ENCODE measurements at places on chromosomes 12 and 14. TPM values are rescaled to one million over a fixed set of nuclear protein-coding genes. Genes with fewer than 3 reads are reported as not detected.

GRCh38 chr12:122106843-122107242 is 28.3 kb downstream of the MLXIP start:
- DNase-seq = no peak
- no peaks in the 10 kb centered on the region for H3K36me3 ChIP-seq
- no peaks in the 10 kb centered on the region for H3K27me3 ChIP-seq
- H3K4me1 ChIP-seq = peaks cover 45% of the 10 kb centered on the region
- no peak overlapping the region for H3K27ac ChIP-seq

DNA sequence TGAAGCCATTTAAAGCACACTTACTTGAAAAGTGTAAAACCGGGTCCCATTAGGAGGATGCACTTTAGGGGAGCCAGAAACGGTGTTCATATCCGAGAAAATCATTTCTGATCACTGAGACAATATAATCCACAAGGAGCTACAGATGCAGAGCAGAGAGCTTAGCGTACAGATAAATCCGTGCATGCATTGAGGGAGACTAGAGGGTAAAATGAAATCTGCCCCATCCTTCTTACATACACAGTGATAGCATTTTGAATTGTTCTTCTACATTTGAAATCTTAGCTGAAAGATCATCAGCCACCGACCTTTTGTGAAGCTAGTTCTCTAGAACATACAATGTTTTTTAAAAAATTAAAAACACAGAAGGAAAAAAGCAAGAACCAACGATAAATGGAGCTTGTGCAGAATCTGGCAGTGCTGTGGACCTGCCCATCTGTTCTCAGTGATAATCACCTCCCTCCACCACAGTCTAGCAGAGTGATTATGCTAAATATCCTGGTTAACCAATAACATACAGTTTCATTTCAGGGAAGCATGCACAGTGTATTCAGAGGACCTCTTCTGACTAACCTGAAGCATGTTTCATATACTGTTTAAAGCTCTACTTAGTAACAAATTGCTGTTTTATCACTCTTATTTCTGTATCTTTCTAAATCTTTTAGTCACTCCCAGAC is 161.1 kb downstream of the PPFIA2 start:
- no peak overlapping the region for H3K27ac ChIP-seq
- no peaks in the 10 kb centered on the region for H3K4me1 ChIP-seq
- DNase-seq = no peak

KCNK13 gene
- not detected for total RNA-seq

- DNase-seq = no peak
- H3K36me3 ChIP-seq = no peaks in the 10 kb centered on the region
- no peaks in the 10 kb centered on the region for H3K27me3 ChIP-seq
- peaks cover 44% of the 10 kb centered on the region for H3K4me1 ChIP-seq
- H3K27ac ChIP-seq = peak overlapping the region; percentile 69
Measured at GRCh38 chr14:77007183-77007974, 21.1 kb downstream of the IRF2BPL start.

- peak overlapping the region; percentile 94 for H3K27ac ChIP-seq
- no peaks in the 10 kb centered on the region for H3K36me3 ChIP-seq
- peak overlapping the region; percentile 72 for H3K4me3 ChIP-seq
- no peak for DNase-seq
- no peaks in the 10 kb centered on the region for H3K27me3 ChIP-seq
Measured at GRCh38 chr12:26125400-26126339, 833 bp upstream of the BHLHE41 start.

- H3K4me1 ChIP-seq = peaks cover 87% of the 10 kb centered on the region
- no peaks in the 10 kb centered on the region for H3K36me3 ChIP-seq
- DNase-seq = no peak
- H3K27ac ChIP-seq = peak overlapping the region; percentile 71
- no peaks in the 10 kb centered on the region for H3K27me3 ChIP-seq
Measured at GRCh38 chr12:96240656-96241055, 46.5 kb downstream of the ELK3 start.

DNA sequence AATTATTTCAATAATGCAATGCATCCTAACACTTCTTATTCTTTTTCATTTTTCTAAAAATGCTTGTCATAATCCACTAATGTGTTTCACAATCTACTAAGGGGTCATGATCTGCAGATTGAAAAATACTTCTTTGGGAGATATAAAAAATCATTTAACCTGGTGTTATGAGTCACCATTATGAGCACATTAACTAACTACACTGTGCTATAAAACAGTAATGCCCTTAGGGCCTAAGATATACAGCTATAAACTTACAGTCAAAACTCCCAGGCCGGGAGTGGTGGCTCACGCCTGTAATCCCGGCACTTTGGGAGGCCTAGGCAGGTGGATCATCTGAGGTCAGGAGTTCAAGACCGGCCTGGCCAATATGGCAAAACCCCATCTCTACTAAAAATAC is 14.2 kb downstream of the ATXN2 start:
- DNase-seq = no peak
- no peak overlapping the region for H3K27ac ChIP-seq
- H3K36me3 ChIP-seq = no peaks in the 10 kb centered on the region
- no peaks in the 10 kb centered on the region for H3K27me3 ChIP-seq
- peaks cover 39% of the 10 kb centered on the region for H3K4me1 ChIP-seq
- no peak overlapping the region for H3K4me3 ChIP-seq

TPH2 gene
- total RNA-seq = not detected

DNA sequence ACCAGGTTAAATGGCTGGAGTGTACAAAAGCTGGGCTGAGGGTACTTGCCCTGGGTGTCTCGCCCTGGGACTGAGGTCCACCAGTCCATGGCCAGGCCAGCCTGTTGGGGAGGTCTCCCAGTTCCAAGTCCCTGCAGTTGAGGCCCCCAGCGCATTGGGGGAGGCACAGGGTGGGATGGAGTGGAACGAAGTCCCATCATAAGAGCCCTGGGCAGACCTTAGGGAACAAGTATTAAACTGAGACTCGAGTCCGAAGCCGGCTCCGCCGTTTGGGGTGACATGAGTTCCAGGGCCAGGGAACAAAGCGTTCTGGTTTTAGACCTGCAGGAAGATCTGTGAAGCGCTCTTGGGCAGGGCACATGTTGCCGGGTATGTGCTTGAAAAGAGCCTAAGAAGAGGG is 84.7 kb downstream of the ALG10 start:
- DNase-seq = no peak
- no peaks in the 10 kb centered on the region for H3K4me1 ChIP-seq
- H3K36me3 ChIP-seq = no peaks in the 10 kb centered on the region
- H3K27me3 ChIP-seq = peaks cover 8% of the 10 kb centered on the region
- H3K4me3 ChIP-seq = no peak overlapping the region

DNA sequence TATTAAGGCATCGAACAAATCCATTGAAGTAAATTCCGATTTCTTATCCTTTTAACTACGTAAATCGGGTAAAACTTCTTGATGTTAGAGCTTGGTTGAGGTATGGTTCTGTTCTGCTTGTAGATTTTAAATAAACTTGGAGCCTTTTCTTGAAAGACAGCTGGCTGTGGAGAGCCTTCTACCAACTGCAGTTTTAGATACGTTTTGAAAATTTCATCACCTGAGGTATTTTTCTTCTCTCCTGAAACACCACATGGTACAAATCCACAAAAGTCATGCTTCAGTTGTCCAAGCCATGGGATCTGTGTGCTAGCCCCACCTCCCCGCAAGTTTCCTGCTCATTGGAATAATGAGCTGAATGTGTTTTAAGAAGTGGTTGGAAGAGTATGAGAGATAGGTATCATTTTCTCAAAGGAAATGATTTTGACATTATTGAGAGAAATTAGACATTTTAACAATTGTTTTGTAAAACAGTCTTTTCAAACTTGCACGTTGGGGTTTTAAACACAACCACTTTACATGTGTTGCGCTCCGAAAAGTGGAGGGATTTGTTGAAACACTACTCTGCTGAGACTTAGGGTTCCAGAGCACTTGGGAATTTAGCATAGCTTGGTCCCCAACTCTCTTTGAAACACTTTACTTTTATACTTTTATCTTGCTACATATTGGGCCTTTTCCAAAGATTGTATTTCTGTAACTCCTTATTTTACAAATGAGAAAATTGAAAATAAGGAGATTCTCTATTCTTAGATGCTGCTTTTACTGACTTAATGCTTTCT is 1.4 kb downstream of the PPM1A start:
- H3K4me1 ChIP-seq = peaks cover 43% of the 10 kb centered on the region
- peak overlapping the region; percentile 69 for H3K4me3 ChIP-seq
- peak overlapping the region; percentile 98 for H3K27ac ChIP-seq
- no peaks in the 10 kb centered on the region for H3K27me3 ChIP-seq

FICD gene
- total RNA-seq = 6.9 TPM

BCL2L14 gene
- total RNA-seq = not detected

DNA sequence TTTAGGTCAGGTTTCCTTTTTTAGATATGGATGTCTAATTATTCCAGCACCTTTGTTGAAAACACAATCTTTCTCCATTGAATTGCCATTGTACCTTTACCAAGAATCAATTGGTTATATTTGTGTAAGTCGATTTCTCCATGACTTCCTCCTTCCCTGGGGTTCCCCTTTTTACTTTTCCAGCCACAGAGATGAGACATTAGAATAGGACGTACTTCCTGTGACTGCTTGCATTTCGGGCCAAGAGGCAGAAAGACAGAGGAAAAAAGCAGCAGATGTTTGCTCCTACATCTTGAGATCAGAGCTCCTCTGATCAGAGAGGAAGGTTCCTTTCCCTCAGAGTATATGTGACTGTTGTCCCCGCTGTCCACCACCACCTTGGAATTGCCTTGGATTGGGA is 453.7 kb upstream of the RGS6 start:
- H3K4me3 ChIP-seq = no peak overlapping the region
- no peaks in the 10 kb centered on the region for H3K4me1 ChIP-seq
- H3K27ac ChIP-seq = no peak overlapping the region
- no peaks in the 10 kb centered on the region for H3K27me3 ChIP-seq
- DNase-seq = no peak
- H3K36me3 ChIP-seq = no peaks in the 10 kb centered on the region

DNA sequence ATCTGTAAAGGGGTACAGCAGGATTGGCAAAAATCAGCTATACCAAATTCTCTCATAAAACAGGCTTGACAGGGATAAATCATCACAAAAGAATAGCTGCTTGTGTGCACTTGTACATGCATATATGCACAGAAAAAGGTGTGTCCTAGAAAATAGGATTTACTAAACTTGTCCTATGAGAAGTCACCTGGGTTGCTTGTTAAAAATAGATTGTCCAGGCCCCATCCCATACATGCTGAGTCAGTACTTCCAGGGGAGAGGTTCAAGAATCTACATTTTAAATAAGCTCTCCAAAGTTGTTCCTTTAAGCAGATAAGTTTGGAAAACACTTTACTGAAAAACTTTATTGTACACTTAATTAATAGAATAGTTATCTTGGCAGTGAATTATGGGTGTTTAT is 123.1 kb downstream of the ANO6 start:
- H3K4me3 ChIP-seq = no peak overlapping the region
- no peaks in the 10 kb centered on the region for H3K36me3 ChIP-seq
- no peaks in the 10 kb centered on the region for H3K27me3 ChIP-seq
- H3K4me1 ChIP-seq = peaks cover 14% of the 10 kb centered on the region
- no peak for DNase-seq

DNA sequence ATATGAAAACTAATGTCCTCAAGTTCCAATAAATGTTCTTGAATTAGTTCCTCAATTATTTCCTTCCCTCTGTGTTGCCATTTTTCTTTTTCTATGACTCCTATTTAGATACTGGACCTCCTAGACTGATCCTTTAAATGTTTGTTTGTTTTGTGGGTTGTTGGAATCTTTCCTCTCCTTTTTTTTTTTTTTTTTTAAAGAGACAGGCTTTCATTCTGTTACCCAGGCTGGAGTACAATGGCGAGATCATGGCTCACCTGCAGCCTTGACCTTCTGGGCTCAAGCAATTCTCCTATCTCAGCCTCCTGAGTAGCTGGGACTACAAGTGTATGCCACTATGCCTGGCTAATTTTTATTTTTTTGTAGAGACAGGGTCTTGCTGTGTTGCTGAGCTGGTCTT is 9.6 kb downstream of the PRKAG1 start:
- no peak overlapping the region for H3K27ac ChIP-seq
- H3K27me3 ChIP-seq = no peaks in the 10 kb centered on the region
- no peaks in the 10 kb centered on the region for H3K4me1 ChIP-seq

DNA sequence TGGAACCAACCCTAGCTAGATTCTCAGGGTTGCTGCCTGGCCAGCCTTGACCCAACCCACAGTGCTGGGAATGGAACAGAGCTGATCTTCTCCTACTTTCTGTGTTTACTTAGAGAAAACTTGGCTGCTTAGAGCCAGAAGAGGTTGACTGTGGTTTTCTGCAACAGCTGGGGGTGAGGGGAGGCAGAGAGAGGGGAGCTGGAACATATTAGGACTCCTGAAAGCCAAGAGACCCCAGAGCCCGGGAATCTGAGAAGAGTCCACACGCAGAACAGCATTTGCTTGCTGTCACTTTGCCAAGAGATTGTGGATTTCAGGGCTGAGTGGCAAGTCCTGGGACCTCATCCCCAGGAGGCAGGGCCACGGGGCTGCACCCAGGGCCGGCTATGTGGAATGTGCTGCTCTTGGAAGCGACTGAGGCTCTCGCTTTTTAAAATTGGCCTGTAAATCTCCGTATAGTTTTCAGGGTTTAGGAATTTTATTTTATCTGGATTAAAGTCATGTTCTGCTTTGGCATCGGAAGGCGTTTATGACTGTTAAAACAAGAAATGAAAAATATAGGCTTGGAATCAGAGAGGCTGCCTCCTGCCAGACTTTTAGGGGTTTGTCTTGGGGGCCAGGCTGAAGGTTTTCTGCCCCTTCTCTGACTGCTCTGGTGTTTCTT is 22.3 kb upstream of the MED13L start:
- H3K36me3 ChIP-seq = no peaks in the 10 kb centered on the region
- peak overlapping the region; percentile 39 for H3K27ac ChIP-seq
- H3K4me3 ChIP-seq = no peak overlapping the region
- DNase-seq = no peak
- H3K27me3 ChIP-seq = no peaks in the 10 kb centered on the region

GRCh38 chr14:56150645-56151345 is 32.6 kb downstream of the PELI2 start:
- DNase-seq = no peak
- H3K36me3 ChIP-seq = no peaks in the 10 kb centered on the region
- no peaks in the 10 kb centered on the region for H3K27me3 ChIP-seq
- H3K27ac ChIP-seq = no peak overlapping the region

DNA sequence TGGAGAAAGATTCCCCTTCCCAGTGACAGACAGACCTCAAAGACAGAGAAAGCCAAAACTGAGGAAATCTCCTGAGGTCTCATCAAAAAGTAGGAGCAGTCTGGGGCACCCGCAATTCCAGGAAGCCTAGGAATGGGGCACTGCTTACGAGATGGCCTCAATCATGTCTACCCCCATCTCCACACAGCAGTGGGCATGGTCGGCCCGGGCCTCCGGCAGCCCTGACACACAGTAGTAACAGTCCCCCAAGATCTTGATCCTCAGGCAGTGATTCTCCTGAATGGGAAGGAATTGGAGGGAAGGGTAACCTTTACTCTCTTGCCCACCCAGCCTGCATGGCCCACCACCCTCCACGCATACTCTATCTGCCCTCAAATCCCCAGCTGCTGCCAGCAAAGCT is 11.9 kb downstream of the ADCY6 start:
- no peak overlapping the region for H3K4me3 ChIP-seq
- H3K27me3 ChIP-seq = no peaks in the 10 kb centered on the region
- H3K36me3 ChIP-seq = peaks cover 40% of the 10 kb centered on the region
- DNase-seq = no peak
- no peak overlapping the region for H3K27ac ChIP-seq
- H3K4me1 ChIP-seq = peaks cover 28% of the 10 kb centered on the region

GRCh38 chr12:62934239-62934798 is 631 bp downstream of the PPM1H start:
- no peaks in the 10 kb centered on the region for H3K27me3 ChIP-seq
- DNase-seq = no peak
- no peaks in the 10 kb centered on the region for H3K36me3 ChIP-seq
- peaks cover 17% of the 10 kb centered on the region for H3K4me1 ChIP-seq
- H3K27ac ChIP-seq = no peak overlapping the region
- H3K4me3 ChIP-seq = peak overlapping the region; percentile 51

SERPINA9 gene
- total RNA-seq = 2.0 TPM

GRCh38 chr14:66244834-66245233 is 241.3 kb upstream of the CCDC196 start:
- H3K36me3 ChIP-seq = no peaks in the 10 kb centered on the region
- H3K27me3 ChIP-seq = no peaks in the 10 kb centered on the region
- no peak overlapping the region for H3K27ac ChIP-seq

All from vagina (tissue), 2 donors.